Motor neuron (in vitro differentiated cells): ENCODE measurements at places on chromosomes 5 and 9.

DNA sequence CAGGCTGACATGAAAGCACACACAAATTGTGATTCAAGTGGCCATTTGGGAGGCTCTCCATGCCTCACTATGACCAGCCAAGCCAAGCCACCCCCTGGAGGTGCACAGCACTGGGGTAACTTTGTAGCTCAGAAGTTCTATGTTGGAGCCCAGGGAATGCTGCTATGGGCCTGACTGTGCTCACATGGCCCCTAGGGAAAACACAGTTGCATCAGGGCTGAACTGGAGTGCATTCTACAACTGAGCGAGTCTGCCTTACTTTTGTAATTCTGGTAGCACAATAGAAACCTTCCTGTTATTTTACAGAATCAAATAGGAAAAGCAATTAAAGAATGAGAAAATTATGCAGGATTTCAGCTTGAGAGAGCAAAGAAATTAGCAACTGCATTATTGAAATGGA lies 455.5 kb upstream of the TRPC7 start:
- ATAC-seq = no peak

DNA sequence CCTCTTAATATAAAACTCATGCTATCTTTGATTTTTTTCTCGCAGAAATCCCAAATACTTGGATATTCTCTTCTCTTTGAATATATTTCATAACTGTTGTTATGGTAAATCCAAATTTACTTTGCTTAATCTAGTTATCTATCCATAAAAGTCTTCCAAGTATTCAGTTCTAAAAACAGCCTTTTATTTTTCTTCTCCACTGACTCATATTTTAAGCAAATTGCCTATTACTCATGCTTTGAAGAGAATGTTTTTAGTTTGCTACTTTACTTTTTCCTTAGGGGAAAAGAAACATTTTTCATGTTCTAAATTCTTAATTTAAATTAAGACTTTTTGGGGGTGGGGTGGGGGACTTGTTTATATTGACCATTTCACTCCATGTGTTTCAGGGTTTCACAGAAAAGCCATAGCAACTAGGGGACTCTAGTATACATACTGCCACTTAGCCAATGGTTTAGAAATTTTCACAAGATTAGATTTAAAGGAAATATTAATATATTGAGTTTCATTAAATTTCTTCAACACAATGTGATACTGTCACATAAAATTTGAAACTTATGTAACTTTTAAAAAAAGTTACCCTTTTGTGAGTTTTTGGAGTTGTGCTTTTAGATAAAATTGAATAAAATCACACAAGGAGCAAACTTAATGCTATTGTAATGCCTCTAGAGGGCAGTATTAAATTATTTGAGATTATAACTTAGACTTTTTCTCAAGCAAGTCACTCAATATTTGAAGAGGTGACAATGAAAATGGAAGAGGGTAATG lies 545.8 kb upstream of the ARRDC3 start:
- ATAC-seq = no peak

DNA sequence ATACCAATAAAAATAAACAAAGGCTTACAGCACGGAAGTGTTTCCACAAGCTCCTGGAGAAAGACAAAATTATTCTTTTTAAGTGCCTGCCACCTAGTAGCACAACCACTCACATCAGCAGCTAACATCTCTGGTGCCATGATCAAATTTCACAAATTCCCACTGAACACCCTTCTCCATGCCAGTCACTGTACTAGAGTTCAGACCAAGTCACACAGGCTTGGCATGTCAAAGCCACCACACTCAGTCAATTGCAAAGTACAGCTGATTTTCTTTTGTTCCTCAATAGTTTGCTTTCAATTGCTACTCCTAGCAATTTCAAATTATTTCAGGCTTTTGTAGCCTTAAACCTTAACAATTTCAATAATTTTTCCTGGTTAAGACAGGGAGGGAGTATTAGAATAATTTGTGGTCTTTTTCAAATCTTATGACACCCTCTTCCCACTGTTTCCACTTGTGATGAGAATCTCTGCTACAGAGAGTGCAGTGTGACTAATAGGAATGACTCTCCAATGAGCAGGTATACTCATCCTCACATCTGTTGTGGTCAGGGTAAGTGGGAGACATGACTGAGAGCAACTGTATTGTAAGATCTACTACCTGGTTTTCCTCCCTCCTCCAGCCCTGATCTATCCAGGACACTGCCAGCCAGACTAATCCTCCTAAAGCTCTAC lies 46.2 kb downstream of the RNF145 start:
- ATAC-seq = no peak

DNA sequence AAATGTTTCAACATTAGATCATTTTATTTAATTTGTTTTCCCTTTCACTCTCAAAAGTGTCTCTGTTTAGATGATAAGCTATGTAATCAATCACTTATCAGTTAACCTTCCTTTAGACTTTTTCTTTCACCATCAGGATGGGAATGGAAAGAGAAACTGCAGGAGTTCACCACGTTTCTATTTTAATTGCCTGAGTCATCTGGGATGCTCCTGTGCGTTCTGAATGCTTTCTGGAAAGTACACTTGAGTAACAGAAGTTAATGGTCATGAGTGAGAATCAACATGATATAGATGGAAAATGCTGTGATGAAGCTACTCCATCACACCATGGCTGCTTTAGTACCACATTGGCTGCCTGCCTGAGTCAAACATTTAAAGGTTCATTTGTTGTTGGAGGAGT lies 783.3 kb upstream of the CDH9 start:
- ATAC-seq = no peak

- ATAC-seq = no peak
Observed at GRCh38 chr9:32278991-32279390, 105.5 kb upstream of the ACO1 start.

GRCh38 chr5:120507800-120508463 lies 43.8 kb downstream of the PRR16 start:
- no peak for ATAC-seq

DNA sequence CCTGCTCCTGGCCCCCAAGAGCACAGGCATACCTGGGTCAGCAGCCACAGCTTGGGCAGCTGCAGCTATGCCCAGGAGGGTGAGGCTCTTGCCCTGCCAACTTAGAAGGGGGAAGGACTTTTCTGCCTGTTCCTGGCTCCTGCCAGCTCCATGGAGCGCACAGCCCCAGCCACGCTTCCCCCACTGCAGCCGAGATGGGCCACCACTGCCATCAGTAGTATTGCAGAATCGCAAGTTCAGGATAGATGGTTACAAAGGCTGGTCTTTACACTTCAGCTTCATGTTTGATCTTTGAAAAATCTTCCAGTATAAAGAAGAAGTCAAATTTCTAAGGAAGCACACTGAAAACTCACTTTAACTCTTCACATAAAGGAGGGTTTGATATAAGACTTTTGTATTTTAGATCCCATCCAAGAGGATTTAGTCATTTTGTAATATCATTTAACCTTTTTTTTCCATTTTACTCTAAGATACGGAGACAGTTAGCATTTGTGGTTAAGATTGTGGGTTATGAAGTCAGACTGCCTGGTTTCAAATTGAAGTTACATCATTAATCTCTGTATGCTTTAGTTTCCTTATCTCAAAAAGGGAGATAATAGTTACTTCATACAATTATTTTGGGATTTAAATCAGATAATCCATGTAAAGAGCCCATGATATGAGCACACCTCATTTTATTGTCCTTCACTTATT lies 81.8 kb downstream of the NLN start:
- no peak for ATAC-seq

- no peak for ATAC-seq
Observed at GRCh38 chr5:173239233-173239593, 4.2 kb upstream of the NKX2-5 start.

- ATAC-seq = no peak
Observed at GRCh38 chr9:34580358-34580757, 9.2 kb downstream of the CNTFR start.

DNA sequence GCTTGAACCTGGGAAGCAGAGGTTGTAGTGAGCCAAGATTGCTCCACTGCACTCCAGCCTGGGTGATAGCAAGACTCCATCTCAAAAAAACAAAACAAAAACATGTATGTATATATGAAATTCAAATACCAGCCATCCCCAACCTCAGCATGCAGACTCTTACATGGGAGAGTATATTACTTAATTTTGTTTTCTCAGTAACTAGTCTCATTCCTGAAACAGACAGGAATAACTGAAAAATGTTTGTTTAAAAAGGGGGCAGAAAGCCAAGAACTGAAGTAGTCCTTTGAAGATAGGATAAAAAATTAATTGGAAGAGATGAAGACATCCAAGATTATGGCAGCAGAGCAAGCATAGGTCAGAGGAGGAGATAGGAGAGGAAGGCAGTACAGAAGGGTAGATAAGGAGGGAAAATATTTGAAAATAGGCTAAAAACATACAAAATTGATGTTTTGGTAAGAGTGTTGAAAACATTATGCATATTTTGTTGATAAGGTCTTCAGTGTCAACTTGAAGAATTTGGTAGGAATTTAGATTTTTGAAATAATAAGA lies 309.9 kb downstream of the MAT2B start:
- ATAC-seq = no peak

DNA sequence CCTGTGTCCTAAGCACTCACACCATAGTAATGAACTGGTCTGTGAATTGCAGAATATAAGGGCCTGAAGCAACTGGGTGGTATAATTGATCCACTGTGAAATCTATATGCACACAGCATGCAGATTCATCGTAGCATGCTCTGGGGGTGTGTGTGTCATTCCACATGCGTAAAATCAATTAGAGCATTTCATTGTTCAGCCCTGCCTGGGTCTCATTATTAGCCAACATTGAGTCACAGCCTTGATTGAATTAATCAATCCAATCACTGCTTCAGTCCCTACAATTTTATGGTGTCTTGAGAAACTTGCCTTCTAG lies 248.0 kb downstream of the ADAMTSL1 start:
- peak; percentile 58 for ATAC-seq

- ATAC-seq = no peak
Observed at GRCh38 chr5:81424728-81425127, 30.8 kb upstream of the ACOT12 start.

GRCh38 chr9:109017493-109017892 lies 4.2 kb upstream of the CTNNAL1 start:
- ATAC-seq = no peak

DNA sequence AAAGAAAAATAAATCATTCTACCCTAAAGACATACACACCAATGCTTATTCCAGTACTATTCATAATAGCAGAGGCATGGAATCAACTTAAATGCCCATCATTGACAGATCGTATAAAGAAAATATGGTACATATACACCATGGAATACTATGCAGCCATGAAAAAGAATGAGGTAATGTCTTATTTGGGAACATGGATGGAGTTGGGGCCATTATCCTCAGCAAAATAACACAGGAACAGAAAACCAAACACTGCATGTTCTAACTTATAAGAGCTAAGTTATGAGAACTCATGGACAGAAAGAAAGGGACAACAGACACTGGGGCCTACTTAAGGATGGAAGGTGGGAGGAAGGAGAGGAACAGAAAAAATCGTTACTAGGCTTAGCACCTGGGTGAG lies 527.5 kb upstream of the ST8SIA4 start:
- ATAC-seq = no peak

GRCh38 chr5:145718956-145719355 lies 116.2 kb downstream of the PRELID2 start:
- ATAC-seq = peak; percentile 33

DNA sequence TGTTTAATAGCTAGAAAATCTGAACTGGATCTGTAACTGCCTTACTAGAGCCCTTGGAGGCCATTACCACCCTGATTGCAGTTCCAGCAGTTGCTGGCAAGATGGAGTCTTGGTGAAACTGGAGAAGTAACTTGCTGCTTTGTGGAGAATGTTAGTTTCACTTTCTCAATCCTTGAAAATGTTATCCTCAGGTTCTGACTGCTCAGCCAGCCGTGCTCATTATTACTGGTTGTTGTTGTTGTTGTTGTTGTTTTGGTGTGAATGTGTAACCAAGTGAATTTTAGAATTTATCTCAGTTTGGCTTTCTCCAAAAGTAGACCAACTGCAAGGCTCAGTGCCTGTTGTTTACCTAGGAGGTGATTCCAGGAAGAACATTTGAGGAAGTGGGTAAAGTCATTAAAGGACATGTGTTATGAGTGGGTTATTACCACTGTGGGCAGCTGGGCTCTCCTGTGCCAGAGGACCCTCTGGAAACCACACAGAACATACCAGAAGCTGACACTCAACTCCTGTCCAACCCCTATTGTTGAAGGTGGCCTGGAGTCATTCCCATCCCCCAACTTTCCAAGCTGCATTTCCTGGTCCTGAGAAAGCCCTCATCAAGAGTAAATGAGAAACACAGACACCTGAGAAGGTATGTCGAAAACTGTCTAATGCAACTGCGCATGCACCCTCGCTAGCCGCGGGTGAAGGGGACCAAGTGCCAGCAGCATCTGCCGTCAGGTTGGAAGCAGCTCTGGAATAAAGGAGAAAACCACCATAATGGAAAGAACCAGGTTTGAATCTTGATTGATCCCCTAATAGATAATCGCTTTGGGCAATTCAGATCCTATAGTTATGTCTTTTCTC lies 111.6 kb downstream of the CMYA5 start:
- no peak for ATAC-seq

DNA sequence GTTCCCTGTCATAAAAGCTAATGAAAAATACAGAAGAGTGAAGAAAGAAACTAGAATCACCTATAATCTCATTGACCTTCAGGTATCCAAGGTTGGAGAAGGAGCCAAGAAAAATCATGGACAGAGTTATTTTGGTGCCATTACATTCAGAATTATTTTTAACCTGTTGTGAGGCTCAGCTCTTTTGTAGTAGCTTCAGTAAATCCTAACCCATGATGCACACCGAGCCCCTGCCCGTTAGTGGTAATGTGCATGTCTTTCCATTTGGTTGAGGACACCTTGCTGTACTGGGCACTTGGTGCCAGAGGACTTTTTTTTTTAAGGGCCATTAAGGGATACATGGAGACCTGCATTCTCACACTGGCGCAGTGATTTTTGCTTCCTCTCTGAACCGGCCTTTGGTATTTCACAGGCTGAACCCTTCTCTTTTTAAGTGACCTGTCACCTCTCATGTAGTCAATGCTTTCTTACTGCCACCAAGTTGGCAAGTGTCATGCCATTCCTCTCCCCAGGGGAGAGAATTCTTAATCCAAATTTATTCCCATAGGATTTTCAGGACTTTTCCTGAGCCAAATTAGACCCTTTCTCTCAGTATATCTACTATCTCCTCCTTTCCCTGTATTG lies 125.6 kb downstream of the SMARCA2 start:
- ATAC-seq = no peak

DNA sequence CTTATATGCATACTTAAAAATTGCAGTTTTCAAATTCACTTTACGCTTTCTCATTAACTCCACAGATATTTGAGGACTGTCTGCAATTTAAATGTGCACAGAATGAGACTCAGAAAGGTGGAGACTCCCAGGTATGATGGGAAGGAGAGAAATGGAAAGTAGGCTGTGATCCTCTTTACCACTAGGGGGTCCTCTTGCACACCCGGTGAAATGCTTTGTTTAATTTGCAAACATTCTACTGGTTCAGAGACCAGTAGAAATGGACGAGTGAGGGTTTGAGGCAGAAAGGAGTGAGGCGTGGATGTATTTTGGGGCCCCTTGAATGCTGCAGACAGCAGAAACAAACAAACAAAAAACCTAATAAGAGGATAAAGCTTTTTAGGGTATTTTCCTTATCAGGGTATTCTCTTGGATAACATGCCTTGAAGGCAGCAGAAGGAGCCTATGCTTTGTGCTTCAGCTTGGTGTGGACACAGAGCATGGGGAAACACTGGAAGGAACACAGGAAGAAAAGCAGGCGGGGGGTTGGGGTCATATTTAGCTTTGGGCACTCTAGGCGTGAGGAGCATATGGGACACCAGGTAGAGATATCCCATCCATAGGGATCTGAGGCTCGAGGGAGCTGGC lies 410.1 kb downstream of the DMRT2 start:
- no peak for ATAC-seq

GRCh38 chr5:178785999-178786398 lies 55.5 kb upstream of the ZNF354A start:
- no peak for ATAC-seq
